NCI-H2081 treated with DMSO at 0.1 percent for 48 hours (cell line): ENCODE measurements at places on chromosomes 5 and 9.

DNA sequence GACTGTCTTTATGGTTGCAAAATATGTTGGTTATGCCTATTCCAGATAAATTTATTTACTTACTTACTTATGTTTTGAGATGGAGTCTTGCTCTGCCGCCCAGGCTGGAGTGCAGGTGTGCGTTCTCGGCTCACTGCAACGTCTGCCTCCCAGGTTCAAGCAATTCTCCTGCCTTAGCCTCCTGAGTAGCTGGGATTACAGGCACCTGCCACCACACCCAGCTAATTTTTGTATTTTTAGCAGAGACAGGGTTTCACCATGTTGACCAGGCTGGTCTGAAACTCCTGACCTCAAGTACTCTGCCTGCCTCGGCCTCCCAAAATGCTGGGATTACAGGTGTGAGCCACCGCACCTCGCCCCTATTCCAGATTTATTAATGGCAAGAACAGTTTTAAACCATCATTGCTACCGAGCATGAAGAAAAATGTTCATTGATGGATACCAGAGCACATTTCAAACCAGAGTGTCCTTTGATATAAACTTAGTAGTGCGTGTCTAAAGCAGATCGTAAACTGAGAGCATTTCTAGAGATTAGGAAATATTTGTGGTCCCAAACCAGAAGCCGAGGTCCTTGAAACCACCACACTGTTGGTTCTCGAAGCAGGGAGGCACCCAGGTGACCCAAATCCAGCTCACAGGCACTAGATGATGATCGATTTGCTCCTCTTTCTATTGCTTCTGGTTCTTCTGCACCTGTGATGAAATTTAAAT lies 85.2 kb downstream of the GRAMD2B start:
- no peak for DNase-seq

GRCh38 chr9:122220673-122221182 lies 8.0 kb downstream of the LHX6 start:
- DNase-seq: no peak

- DNase-seq: no peak
Measured at GRCh38 chr9:37187713-37188439, 67.5 kb downstream of the ZCCHC7 start.

- no peak for DNase-seq
Measured at GRCh38 chr5:1651971-1652872, 128.5 kb upstream of the LPCAT1 start.

- DNase-seq: no peak
Measured at GRCh38 chr9:38622288-38622674, 1.9 kb upstream of the ANKRD18A start.

GRCh38 chr5:143274952-143275351 lies 128.5 kb downstream of the NR3C1 start:
- no peak for DNase-seq

DNA sequence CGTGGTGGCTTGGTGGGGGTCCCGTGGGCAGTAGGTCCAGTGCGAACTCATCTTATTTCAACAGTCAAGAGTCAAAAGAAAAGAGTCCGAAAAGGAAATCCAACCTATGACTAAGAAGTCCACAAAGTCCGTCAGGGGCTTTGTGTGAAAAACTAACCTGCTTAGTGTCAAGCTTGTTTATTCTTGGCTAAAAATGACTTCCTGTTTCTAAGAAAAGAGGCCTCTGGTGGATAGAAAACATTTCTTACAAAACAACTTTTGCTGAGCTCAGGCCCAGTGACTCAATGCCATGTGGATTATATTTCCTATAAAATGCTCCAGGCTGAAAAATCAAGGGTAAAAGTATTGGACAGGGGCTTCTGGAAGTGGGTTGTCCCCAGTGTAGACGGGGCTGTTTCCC lies 105.9 kb downstream of the GADD45G start:
- DNase-seq: no peak

DNA sequence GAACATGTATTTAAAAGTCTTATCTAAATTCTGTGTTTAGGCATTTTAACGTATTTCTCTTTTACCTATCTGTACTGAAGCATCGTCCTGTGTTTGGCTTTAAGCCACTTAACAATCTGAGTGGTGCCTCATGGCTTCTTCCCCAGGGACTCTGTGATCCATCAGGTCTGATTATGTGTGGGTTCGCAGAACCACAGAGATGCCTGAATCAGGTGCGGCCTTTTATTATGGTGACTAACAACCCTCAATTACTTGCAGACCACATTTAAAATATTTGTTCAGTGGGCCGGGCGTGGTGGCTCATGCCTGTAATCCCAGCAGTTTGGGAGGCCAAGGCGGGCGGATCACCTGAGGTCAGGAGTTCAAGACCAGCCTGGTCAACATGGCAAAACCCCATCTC lies 39.6 kb upstream of the SAP30L start:
- no peak for DNase-seq

GRCh38 chr9:35748858-35749514 lies at the start of the genes GBA2 and RGP1:
Gene GBA2 (minus strand): TSS chr9:35749228. CDS start chr9:35748704, 524 bp downstream.
Gene RGP1 (plus strand): TSS chr9:35749287. CDS start chr9:35749756, 469 bp downstream.
- DNase-seq: no peak

DNA sequence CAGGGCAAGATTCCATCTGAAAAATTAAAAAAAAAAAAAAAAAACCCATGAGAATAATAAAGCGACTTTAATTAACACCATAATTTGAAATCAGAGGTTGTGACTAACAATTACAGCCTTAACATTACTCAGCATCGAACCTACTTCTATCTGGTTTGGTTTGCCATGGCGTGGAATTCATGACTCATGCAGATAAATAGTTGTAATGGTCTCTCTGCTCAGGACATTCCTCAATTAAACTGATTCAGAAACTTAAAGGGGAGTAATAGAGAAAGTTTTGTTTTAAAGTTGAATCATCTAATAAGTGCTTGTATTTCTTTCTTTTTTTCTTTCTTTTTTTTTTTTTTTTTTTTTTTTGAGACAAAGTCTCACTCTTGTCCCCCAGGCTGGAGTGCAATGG lies 135.5 kb downstream of the SPATA31D1 start:
- DNase-seq: no peak

DNA sequence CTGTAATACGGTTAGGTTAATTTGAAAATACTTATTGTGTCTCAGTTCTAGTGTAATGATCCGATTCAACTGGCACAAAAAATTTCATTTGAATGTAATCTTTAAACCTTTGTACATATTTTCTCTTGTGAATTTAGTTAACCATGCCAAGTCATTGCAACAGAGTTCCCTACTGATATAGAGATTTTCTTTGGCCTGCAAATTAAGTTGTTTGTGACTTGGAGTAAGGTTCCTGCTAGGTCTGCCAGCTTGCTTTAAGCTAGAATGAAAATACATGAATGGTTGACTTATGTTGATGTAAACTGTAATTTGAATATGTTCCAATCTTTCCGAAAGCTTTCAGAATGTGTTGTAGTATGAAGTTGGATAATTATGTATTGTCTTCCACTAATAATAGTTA lies 1004.1 kb upstream of the EDIL3 start:
- DNase-seq: no peak

DNA sequence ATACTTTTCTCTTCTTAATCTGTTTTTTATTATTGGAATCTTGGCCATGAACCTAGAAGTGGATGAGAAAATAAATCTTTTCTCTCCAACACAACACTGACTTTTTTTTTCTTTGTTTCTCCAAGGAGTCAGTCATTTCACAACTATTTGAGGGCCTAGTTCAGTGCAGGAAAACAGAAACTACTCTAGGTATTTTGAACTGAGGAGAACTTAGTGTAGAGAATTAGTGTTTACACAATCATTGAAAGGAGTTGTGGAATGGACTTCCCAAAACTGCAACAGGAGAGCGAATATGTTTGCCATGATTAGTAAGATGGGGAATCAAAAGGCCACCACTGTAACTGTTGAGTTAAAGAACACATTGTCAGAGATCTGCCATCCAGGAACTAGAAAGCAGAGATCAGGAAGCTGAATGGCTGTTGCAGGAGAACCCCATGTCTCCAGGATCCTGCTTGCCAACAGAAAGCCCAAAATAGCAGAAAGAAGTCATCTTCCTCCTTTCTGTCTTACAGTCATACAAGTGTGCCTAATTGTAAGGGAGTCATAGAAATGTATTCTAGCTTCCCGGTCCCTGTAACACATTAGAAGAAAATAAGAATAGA lies 20.3 kb upstream of the PCDH1 start:
- no peak for DNase-seq

DNA sequence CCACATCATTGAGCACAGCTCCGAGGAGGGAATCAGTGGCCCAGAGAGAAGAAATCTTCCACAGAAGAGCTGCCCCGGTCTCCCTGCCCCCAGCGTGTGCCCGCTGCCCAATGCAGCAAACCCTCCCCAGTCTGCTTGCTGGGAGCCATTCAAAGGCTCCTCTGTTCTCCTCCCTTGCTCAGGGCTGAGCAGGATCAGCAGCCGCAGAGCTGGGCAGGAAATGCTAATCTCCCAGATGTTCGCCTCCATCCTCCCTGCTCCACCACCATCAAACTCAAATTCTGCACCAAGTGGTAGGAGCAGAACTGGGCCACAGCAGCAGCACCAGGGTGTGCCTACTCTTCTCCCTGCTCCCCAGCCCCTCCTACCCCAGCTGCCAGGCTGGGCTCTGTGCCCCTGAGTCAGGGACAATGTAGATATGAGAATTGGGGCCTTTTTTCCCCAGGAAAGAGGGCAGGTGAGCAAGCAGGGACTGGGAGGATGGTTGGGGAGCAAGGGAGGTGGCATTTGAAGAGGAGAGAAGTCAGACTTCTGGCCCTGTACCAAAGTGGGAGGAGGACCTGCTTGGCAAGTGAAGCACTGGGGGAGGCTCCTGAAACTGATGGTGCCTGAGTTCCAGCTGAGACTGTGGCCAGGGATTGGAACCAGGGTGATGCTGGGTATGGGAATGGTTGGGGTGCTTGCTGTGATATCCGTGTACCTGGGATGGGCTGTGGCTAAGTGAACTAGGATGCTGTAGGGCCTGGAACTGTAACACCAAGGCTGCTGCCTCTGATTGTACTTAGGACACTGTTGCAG lies 1.9 kb upstream of the PCDH1 start:
- DNase-seq: no peak

GRCh38 chr9:81543695-81544094 lies 145.7 kb downstream of the TLE1 start:
- no peak for DNase-seq

DNA sequence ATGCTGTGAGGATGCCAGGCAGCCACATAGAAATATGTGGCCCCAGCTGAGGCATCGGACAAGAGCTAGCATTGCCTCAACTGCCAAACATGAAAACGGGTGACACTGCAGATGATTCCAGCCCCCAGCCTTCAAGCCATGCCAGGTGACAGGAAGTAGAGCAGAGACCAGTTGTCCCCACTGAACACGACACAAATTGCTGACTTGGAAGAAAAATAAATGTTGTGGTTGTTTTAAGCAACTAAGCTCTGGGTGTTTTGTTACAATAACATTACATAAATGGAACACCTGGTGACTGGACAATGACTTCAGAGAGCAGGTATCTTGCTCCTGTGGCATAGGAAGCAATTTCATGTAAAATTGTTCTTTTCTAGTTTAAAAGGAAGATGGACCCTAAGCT lies 154.2 kb downstream of the KIF4B start:
- no peak for DNase-seq

- DNase-seq: peak; percentile 28
Measured at GRCh38 chr5:95471487-95471886, 80.3 kb downstream of the FAM81B start.

DNA sequence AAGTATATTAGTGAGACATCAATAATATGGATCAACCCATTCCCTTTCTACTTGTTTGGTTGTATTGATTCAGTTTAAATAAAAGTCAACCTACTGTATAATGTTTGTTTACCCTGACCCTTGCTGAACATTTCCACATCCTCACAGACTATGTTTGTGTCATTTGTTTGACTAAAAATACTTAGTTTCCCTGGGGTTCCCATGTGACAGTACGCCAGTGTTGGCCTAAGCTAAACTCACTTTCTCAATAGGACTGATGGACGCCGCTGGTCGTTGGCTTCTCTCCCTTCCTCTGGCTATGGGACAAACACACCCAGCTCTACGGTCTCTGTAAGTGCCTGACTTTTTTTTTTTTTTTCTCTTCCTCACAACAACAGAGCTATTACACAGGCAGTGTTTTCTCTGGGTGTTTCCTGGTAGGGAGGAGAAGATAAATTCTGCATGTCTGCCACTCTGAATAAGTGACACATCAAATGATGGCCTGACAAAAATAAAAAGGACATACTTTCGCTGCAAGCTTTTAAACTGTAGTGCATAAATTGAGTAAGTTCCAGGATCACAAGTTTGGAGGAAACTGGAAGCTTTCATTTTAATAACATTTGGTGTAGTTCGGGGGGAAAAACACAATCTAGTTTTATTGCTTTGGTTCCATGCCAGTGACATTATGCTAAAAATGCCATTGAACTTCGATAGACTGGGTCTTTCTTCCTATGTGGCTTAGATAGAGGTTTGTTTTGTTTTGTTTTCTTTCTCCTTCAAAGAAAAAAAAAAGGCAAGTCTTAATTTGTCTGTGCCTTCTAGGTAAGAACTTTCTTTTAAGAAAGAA lies 101.0 kb downstream of the CD180 start:
- no peak for DNase-seq

DNA sequence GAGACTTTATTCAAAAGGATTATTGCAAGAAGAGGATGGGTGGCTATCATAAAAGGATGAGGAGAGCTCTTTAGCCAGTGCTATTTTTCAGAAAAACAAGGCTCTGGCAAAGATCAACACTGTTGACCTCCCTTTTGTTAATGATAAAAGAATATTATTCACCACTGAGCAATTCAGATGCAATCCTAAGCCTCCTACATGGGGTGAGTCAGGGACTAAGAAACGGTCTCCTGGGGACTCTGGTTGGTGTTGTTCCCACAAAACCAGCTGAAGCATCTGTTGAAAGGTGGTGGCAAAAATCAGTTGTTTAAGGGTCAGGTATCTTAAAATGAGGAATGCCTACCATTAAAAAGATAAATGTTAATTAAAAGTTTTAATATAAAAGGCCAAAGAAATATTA lies 7.7 kb upstream of the GCNT1 start:
- no peak for DNase-seq

- no peak for DNase-seq
Measured at GRCh38 chr5:157997991-157998504, 139.1 kb upstream of the CLINT1 start.

GRCh38 chr5:117691081-117691870 lies 1116.7 kb upstream of the SEMA6A start:
- DNase-seq: no peak

DNA sequence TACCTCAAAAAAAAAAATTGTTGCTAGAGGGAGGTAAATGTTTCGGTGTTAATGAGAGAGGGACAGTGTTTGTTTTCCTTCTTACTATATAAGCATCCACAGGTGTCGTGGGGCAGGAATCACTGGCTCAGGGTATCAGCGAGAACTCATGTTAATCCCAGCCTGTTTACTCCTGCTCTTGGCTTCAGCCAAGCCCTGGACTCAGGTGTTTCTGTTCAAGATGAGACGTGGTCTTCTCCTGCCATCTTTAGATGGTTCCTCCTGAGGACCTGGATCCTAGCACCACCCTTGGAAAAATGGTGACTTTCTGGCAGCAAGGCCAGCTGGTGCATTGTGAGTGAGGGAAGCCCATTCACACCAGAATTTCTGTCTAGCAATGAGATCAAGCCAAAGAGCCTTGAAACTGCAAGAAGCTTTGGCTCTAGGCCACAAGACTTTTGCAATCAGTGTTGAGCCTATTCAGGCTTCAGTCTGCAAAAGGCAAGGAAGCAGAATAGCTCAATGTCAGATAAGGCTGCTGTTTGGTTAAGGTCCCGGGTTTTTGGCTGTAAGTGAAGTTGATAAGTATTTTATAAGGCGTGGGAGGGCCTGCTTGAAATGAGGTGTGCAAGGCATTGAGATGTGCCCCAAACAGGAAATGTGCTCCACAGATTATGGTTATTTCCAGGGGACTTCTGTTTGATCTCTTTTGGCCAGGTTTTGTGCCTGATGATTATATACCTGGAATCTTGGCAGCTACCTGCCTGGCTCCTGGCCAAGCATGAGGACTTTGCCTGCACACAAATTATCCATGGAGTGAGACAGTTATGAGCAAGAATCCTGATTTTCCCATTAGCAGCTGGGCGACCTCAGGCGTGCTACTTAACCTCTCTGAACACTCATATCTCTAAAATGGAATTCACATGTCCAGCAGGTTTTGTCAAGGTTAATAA lies 99.8 kb downstream of the TENT4A start:
- DNase-seq: peak; percentile 79
